ENCODE measurements at places on chromosomes 1 and 21.

DNA sequence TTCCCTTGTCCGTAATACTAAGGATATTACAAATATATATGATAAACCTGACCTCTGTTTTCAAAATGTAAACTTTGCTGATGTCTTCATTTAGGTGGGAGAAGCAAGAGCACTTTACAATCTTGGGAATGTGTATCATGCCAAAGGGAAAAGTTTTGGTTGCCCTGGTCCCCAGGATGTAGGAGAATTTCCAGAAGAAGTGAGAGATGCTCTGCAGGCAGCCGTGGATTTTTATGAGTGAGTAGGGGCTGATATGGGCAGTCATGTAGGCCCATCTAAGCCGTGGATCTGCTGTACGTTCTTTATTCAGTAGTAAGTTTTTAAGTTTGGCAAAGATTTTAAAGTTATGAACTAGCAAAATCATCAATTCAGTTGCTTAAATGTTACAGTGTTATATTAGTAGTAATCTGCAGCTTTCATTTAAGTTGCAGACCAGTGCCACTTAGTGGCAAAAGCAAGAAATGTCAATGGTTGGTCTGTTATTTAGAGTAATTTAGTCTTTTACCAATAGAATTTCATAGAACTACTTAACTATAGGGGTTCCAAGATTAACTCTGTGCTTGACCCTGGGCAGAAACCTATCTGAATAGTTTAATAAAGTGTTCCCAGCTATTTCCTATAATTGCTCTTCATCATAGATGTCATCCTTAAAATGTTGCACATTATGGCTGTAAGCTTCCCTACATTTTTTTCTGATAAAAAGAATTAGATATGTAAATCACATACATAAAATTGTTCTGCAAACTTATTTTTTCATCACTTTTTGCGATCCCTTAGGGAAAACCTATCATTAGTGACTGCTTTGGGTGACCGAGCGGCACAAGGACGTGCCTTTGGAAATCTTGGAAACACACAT, 21.3 kb downstream of the GPSM2 start:
- DNase-seq = peak; percentile 65

DNA sequence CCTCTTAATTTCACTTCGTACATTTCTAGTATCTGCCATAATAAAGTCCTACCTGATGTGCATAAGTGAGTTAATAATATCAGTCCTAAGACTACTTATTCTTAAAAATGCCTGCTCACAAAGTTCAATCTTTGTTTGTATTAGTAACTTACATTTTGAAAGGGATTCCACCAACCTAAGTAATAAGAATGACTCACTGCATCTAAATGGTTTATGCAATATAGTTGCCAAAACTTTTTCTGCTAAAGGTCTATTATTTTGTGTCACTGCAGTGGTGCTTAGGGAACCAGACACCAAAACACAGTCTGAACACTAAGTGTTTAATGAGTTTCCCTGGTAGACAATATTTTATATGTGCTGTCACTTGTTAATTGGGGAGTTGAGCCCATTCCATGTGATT, 1.8 kb downstream of the ZNF669 start:
- DNase-seq = no peak

DNA sequence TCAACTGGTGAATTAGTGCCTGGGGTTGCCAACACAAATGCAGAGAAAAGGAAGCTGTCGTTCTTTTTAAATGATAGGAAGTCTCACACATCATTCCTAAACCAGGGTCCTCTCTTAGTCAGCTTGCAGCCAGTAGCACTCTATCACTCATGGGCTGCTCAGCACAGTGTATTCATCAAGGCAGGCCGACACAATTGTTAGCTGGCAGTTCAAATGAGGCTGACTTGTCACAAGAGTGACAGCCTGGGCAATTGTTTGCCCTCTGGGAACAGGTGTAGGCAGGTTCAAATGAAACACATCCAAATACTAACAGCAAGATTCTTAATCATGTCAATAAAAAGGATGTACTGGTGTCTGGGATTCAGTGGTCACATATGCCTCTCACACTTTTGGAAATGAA, 76.9 kb downstream of the ERICH3 start:
- no peak for DNase-seq

- DNase-seq = no peak
Observed at GRCh38 chr1:3978990-3979325, 78.9 kb upstream of the C1orf174 start.

DNA sequence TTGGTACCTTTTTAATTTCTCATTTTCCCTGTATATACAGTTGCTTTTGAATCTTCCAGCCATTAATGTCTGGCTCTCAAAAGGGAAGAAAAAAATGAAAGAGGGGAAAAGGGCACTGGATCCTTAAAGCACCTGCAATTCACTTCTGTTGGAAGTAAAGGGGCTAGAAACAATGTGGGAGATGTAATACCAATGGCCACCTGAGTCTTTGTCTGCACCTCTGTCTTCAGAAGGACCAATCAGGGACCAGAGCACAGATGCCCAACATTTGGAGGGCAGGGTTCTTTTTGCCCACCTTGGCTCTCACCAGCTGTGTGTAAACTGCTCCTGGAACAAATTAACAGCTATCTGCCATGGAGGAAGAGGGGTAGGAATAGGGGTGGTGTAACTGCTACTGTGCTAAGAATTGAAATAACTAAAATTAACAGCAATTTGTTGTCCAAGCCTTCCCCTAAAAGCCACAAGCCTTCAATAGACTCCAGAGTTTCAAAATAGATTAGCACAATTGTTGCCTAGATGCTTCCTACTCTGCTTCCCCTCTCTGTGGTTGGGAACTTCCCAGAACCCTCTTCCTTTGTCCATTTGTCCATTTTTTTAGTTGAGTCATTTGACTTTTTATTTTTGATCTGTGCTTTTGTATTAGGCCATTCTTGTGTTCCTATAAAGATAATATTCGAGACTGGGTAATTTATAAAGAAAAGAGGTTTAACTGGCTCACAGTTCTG, 11.5 kb upstream of the LRRC8B start:
- peak; percentile 58 for DNase-seq
